ENCODE measurements at places on chromosomes 16 and 17.

DNA sequence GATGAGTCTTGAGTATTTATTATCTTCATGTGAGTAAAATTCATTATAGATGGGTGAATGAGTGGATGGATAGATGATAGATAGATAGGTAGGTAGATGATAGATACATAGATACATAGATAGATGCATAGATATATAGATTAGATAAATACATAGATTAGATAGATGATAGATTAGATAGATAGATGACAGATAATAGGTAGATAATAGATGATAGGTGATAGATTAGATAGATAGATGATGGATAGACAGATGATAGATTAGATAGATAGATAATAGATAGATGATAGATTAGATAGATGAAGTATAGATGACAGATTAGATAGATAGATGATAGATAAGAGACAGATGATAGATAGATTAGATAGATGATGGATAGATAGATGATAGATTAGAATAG is 21.8 kb upstream of the WFIKKN2 start:
- DNase-seq, result no peak

DNA sequence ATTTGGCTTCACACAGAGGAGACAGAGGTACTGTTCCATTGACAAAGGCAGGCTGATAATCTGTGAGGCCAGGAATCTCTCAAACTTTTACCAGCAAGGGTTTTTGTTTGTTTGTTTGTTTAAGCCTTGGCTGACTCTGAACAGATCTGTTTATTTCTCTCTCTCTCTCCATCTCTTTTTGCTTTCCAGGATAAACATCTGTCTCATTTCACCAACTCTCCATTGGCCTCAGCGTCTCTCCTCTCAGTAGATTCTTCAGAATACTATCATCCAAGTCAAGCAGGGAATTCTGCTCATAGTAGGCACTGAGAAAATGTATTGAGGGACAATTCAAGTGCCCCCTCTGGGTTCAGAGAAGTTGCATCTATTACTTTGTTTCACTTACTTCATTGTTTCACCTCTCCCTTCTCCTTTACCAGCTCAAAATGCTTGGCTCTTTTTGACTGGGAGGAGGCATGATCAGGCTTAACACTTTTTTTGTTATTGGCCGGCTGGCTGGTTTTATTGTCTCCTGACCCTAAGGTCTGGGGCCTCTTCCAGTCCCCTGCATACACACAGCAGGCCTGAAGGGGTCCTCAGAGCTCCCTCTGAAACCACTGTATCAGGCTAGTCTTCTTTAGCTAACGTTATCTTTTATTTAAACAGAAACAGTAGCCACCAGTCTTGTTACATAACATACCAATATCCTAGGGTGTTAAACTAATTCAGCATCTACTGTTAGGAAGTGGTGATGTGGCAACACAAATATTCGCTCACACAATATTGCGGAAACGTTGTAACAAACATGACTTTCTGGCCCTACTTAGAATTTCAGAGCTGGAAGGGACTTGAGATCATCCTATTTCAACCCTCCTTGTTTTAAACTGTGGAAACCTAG is 2.0 kb upstream of the YPEL2 start:
- DNase-seq, result peak; percentile 65

DNA sequence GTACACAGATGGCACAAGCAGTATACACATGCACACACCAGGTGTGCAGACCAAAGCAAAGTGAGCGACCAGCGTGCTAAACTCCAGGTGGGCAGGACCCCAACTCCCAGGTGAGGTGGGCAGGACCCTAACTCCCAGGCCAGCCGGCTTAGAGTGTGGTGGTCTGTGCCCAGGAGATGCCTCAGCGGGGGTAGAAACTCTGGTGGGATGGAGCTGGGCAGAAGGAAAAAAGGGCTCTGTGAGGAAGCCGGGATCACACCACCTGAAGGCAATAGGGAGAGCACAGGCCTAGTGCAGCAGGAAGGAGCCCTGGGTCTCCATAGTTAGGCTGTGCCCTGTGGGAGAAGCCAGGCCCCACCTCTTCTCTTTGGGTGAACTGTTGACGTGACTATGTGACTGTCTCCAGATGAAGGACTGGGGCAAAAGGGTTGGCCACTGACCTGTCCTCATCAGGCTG is 1.6 kb upstream of the FOXJ1 start:
- DNase-seq, result no peak

DNA sequence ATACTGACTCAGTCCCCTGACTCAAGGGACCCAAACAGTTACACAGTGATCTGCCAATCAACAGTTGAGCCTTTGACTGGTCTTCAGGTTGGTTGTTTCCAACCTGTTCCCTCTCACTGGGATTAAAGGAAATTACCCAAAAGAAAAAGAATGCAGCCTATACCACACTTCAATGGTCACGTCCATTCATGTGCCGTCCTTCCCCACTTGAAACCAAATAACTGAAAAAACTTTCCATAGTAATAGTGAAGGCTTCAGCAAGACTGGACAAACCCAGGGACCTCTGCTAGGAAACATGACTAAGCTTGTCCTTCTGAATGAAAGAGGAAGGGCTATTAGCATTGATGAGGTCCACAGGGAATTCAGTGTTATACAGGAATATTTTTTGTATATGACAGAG is 30.6 kb downstream of the MRPS23 start:
- DNase-seq, result no peak

DNA sequence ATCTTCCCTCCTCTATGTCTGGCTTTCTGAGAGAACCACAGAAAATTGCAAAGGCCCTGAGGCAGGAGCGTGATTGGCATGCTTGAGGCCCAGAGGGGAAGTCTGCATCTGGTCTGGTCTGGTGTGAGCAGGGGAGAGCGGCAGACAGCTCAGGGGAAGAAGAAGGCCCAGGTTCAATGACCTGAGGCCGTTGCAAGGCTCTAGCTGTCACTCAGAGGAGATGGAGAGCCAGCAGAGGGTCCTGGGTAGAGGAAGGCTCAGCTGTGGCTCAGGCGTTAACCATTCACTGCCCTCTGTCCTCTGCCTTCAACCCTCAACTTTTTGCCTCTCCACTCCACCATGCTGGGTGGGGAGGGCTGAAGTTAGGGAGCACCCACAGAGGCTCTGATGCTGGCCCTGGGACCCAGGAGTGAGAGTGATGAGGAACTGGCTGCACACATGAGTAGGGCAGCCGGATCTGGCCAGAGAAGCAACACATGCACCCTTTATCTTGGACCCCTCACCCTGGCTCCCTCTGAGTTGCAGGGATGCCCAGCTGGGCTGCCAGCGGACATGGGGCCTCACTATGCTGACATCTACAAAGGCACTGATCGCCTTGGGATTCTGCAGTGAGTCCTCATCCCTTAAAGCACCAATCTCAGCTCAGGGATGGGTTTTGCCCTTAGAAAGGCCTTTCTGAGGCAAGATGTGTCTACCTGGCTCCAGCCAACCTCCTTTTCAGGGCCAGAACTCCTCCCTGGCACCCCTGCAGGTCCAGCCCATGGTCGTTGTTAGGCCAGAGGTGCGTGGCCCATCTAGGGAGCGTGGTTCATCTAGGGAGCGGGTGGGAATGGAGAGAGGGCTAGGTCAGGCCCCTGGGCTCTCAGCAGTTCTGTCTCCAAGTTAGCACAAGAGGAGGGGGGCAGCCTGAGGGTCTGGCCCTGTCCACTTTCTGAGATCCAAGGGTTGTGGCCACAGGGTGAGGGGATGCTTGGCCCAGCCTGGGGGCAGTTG is 7.7 kb upstream of the KRTAP17-1 start:
- DNase-seq, result no peak

- DNase-seq, result peak; percentile 37
These were observed 34.5 kb upstream of the MEOX1 start for GRCh38 chr17:43695970-43696865.

GRCh38 chr16:89573826-89574680 is 1.5 kb upstream of the CPNE7 start:
- no peak for DNase-seq

DNA sequence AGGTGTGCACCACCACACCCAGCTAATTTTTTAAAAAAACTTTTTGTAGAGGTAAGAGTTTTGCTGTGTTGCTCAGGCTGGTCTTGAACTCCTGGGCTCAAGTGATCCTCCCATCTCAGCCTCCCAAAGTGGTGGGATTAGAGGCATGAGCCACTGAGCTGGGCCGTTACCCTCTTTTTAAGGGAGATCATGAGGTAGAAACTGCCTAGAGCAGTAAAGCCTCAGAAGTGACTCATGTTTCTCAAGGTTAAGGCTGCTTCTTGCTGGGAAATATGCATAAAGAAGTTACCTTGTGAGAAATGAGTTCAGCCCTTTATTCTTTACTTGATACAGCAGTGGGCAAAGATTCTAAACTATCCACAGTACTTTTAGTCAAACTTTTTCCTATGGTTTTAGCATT is 38.2 kb downstream of the GRB2 start:
- DNase-seq, result no peak

GRCh38 chr17:44350733-44351226 is 5.7 kb downstream of the GRN start:
- peak; percentile 77 for DNase-seq

DNA sequence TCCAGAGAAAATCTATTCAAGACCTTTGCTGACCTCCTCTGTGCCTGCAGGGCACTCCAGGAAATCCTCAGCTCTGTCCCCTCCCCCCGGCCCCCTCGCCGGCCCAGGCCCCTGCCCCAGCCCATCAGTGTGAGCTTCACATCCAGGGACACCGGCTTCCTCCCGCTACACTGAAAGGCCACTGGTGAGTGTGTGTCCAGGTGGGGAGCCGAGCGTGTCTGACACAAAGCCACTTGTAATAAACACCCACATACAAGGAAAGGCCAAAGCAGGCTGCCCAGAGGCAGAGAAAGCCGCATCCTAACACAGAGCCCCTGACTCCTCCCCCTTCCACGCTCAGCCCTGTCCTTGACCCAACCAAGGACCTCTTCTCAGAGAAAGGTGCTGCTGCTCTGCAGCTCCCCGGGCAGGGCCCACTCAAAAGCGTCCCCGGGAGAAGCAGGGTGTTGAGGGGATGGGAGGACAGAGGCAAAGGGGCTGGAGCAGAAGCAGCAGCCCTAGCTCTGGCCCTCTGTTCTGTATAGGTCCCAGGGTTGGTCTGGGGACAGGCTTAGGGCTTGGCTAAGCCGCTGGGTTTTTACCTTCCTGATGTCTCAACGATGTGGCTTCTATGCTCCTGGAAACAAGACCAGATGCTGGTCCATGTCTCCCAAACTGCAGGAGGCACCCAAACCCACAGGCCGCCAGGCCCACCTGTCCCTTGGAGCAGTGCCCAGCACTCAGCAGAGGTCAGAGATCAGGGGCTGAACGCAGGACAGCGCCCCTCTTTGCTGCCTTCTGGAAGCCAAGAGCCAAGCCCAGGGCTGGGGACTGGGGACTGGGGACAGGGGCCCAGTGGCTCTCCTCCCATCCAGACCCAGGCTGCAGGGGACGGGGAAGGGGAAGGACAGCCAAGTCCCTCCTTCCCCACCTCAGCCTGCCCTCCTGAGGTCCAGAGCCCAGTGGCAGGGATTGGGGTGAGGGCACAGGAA is 15.3 kb downstream of the MNT start:
- DNase-seq, result no peak

DNA sequence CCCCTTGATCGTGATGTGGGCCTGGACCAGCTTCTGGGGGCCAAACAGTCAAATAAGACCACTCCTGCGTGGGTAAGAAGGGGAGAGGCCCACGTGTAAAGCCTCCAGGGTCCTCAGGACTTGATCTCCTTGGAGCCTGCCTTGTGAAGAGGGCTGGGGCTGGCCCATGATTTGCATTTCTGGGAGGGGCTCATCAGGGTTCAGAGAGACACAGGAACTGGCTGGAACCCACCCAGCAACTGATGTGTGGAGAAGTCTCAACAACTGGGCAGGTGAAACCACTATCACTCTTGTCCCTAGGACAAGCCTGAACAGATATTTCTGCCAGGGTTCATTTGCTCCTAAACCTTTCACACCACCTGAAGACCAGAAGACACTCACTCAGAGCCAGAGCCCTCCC is 214.7 kb downstream of the ZNF423 start:
- DNase-seq, result no peak

DNA sequence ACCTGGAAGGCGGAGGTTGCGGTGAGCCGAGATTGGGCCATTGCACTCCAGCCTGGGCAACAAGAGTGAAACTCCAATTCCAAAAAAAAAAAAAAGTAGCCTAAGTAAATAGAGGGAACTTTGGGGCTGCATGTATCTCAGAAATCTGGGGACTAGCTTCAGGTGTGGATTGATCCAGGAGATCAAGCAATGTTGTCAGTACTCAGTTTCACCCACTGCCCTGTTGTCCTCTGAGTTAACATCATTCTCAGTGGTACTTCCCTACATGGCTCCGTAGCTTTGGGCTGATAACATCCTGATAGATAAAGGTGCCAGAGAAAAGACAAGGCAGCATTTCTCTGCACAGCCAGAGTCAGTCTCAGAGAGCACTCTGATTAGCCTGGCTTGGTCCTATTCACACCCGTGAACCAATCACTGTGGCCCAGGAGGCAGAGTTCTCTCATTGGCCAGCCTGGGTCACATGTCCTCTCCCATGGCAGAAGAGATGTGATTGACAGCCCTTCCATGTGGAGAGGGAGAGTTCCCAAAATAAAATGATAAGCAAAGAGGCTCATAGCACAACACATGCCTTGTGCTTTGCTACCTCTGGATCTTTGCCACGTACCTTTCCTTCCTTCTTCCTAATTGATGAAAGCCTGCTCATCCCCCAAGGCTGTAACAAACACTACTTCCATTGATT is 99.6 kb downstream of the ABCC1 start:
- no peak for DNase-seq

GRCh38 chr17:74645010-74645409 is 21.5 kb upstream of the CD300E start:
- no peak for DNase-seq

GRCh38 chr17:80888276-80889160 is 103.1 kb upstream of the CHMP6 start:
- DNase-seq, result no peak

DNA sequence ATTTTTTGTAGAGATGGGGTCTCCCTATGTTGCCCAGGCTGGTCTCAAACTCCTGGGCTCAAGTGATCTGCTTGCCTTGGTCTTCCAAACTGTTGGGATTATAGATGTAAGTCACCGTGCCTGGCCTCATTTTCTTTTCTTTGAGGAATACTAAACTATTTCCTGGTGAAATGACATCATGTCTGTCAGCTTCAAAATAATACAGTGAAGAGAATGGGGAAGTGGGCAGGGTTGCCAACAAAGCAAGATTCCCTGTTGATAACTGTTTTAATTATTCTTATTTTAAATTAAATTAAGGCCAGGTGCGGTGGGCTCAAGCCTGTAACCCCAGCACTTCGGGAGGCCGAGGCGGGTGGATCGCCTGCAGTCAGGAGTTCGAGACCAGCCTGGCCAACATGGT is 21.1 kb downstream of the PIPOX start:
- DNase-seq, result no peak

DNA sequence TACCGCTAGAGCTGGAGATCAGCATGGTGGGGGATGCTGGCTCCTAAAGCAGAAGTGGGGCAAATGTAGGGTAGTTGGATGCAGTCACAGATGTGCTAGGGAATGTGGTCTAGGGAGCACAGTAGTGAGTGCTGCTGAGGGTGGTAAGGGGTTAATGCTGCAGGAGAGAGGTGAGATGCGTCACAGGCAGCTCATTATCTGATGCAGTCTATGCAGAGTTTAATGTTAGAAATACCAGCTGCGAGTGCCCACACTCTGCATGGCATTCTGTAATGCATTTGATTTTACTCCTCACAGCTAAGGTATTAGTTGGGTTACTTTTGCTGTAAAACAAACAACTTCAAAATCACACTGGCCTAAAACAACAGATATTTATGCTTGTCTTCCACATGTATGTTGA is 491.3 kb upstream of the HSBP1 start:
- DNase-seq, result no peak

GRCh38 chr17:60135151-60135950 is 14.4 kb upstream of the CA4 start:
- peak; percentile 90 for DNase-seq

- no peak for DNase-seq
These were observed 143.1 kb upstream of the CHMP6 start for GRCh38 chr17:80848449-80849102.

Data from left cardiac atrium (tissue), 4 donors.